Testis (tissue), 5 donors: ENCODE measurements at places on chromosomes 13 and 19.

DNA sequence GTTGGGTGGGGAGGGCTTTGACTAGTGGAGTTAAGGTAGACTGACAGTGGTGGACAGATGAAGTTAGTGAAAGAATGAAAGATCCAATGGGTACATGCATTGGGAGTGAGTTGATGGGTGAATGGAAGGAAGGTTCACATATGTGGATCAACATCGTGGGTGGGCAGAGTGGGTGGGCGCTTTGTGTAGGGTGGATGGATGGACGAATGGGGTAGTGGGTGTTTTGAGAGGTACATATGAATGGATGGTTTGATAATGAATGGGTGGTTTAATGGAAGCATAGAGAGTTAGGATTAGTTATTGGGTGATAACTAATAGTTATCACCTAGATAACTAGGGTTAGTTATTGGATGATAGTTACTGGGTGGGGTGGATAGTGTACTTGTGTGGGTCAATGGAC is 11.5 kb downstream of the ZSWIM4 start:
- DNase-seq, result no peak

GRCh38 chr13:99897076-99897440 is 74.5 kb downstream of the ZIC5 start:
- no peak for DNase-seq

GRCh38 chr13:51764184-51765141 is 39.5 kb downstream of the DHRS12 start:
- peak; percentile 87 for DNase-seq

- DNase-seq, result no peak
Observed at GRCh38 chr13:69856331-69856730, 251.3 kb upstream of the ATXN8OS start.
